Activated T-cell treated with anti-CD3 and anti-CD28 coated beads, Interleukin-2, amount 50 U/mL, for 48 hours (primary cell): ENCODE measurements at places on chromosomes 12 and 14.

GRCh38 chr12:26032719-26033241 is 74.3 kb downstream of the RASSF8 start:
- no peak for DNase-seq

- DNase-seq, result no peak
Measured at GRCh38 chr12:109440851-109441490, 36.1 kb downstream of the KCTD10 start.

- DNase-seq, result no peak
Measured at GRCh38 chr12:31322801-31323207, 3.1 kb downstream of the SINHCAF start.

- DNase-seq, result no peak
Measured at GRCh38 chr14:55505846-55506245, 65.4 kb upstream of the TBPL2 start.
